ENCODE measurements at places on chromosomes 4 and X.
A peak's percentile ranks its signal among the peaks of the same experiment; 100 is the strongest.

DNA sequence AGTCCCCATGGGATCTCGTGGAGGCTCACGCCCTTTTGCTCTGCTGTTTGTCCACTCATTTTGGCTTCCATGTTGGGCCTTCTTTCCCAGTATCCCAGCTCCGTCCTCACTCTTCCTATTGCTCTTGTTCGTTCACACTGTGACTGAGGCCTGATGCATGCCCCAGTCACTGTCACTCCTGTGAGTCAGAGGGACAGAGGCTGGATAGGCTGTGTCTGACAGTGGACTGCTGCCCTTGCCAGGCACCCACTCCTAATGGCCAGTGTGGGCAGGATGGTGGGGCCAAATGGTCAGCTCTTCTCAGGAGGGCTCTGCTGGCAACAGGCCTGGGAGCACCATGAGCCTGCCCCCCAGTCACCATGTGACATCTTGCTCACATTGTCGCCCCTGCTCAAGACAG lies 40.0 kb downstream of the HADH start:
- no peak for DNase-seq

DNA sequence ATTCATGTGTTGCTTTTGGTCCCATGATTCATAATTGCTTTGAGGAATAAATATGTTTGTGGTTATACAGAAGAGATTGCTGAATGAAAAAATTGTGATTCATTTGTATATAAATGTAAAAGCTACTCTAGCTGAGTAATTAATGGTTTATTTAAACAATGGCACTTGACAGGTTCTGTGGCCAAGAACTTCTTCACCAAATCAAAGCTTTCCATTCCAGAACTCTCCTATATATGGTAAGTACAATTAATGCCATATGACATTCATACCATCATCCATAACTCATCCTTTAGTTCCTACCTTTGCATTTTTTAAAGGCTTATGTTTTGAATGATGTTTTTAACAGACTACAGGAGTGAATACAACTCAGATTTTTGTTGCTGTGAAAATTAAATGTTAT lies 105.8 kb downstream of the REPS2 start:
- DNase-seq = no peak

- no peak for DNase-seq
These were observed 11.6 kb upstream of the CXCL13 start for GRCh38 chr4:77593993-77594392.

GRCh38 chr4:132763465-132763864 lies 385.6 kb upstream of the PCDH10 start:
- no peak for DNase-seq

DNA sequence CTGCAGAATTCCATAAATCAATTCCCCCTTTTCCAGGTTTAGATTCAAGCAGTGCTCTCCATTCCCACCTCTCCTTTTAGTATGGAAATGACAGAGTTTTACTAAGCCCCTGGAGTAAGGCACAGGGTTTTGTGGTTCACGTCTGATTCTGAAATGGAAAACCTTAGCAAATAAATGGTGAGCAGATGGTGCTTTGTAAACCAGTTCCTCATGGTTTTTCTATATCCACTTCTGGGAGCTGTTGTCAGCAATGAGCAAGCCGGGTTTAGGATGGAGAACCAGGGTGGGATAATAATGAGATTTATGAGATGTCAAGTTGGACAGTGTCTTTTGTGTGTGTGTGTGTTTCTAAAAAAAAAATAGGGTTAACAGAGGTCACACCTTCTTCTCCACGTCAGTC lies 113.8 kb upstream of the RBPJ start:
- DNase-seq = no peak

DNA sequence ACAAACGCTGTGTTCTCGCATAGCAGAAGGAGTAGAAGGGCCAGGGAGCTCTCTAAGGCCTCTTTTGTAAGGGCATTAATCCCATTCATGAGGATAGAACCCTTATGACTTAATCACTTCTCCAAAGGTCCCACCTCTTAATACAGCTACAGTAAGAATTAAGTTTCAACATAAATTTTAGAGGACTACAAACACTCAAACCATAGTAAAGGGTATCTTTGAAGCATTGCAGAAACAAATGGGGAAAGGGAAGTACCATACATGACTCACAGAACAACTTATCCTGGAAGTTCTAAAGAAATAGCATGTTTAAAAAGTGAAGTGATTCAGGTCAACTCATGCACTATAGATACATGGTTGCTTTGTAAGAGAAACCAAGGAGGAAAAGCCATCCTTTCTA lies 680.8 kb downstream of the RPA4 start:
- no peak for DNase-seq

GRCh38 chrX:18354369-18355223 lies at the start of gene SCML2:
Gene SCML2, minus strand, starts transcription at chrX:18354688. Its CDS starts 20,617 bp downstream, at chrX:18334071.
- peak; percentile 14 for DNase-seq
